ENCODE measurements at places on chromosomes 13 and 19. TPM values are rescaled to one million over a fixed set of nuclear protein-coding genes. Genes with fewer than 3 reads are reported as not detected.

Gene KLK12
- not detected for total RNA-seq

Gene ZNF444
- 31.5 TPM for total RNA-seq

Gene TRAPPC2B
- total RNA-seq, result 12.2 TPM

Gene UPF3A
- total RNA-seq, result 38.1 TPM

Gene CFAP97D2
- not detected for total RNA-seq

Gene SIGLECL1
- not detected for total RNA-seq
